ENCODE measurements at places on chromosomes 16 and 17.

- no peak for DNase-seq
Observed at GRCh38 chr16:51393381-51394005, 242.4 kb upstream of the SALL1 start.

DNA sequence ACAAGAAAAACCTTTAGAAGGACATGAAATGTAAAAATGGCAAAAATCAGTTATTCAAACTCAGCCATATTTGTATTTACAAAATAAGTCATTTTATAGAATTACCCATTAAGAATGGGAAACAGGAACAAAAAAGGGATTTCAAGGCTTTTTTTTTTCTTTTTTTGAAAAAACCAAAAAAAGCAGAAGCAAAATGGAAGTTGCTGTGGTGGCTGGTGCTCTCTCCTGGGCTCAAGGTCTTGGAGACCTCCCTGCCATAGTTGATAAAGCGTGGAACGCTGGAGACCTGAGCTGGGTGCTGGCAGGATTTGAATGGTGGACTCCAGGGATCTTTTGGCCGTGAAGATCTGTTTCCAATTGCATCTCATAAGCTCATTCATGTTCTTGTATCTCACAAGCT is 3.1 kb downstream of the PLCG2 start:
- DNase-seq, result no peak

DNA sequence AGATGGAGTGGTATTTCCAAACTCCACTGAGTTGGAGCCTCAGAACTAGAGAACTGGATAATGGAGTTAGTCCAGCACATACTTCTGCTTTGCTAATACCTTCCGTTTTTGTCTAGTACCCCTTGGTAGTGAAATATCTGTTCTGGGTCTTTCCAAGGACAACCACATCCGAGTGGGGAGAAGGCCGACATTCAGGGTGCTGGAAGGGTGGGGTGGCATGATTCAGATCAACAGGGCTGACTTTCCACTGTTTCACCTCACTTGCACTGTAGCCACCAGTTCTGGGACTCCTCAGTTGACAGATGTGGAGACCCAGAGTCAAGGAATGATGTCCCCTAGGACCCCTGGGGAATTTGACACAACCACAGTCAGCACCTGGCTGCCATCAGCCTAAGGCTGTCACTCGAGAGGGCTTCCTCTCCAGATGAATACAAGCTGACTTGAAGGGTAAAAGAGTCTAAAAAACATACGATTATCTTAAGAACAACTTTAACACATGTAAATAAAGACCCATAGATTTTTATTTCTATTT is 84.8 kb upstream of the HNF1B start:
- DNase-seq, result no peak

DNA sequence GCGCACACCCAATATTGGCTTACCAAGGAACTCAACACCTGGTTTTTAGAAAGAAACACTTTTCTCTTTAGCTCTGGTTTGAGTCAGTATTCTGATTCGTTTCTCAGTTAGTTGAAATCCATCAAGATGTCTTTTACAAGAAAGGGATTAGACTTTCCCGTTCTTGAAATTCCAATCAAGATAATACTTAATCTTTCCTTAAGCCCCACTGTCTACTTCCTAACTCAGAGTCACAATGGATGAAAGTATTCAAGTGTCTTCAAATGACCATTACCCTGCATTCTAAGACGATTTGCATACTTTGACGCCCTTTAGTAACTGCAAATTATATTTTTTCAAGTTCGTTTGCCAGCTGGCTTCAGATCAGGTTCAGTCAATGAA is 189.8 kb downstream of the USP22 start:
- no peak for DNase-seq

DNA sequence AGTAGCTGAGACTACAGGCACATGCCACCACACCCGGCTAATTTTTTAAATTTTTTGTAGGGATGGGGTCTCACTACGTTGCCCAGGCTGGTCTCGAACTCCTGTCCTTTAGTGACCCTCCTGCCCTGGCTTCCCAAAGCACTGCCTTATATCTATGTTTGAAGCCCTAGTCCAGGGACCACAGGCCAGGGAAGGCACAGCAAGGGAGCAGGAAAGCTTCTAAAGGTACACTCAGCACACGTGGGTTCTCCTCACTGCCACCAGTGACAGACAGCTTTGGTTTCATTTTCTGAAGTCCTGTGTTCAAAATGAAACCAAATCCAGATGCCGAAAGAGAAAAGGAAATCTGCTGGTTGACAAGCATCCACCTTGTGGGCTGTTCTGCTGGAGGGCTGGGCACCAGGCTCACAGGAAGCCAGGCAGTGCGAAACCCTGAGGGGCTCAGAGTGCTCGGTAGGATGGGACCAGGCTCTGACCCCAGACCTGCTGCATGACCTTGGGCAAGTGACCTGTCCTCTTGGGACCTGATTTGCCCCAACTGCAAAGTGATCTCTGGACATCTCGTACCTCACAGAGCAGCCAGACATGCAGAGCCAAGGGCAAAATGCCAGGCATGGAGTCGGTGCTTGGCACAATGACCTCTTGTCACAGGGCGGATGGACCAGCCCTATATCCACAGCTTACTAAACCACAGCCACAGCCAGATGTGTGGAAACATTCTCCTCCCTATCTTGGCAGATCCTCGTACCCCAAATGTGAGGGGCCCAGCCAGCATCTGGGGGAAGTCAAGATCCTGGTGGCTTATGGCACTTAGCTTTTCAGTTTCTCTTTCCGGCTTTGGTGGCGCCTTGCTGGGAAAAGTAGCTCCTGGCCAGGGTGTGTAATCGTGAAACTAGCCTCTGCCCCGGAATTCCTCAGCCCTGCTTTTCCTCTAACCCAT is 2.8 kb upstream of the SOCS1 start:
- DNase-seq, result peak; percentile 72

- DNase-seq, result no peak
Observed at GRCh38 chr17:77141846-77142449, 1.2 kb downstream of the SEC14L1 start.

DNA sequence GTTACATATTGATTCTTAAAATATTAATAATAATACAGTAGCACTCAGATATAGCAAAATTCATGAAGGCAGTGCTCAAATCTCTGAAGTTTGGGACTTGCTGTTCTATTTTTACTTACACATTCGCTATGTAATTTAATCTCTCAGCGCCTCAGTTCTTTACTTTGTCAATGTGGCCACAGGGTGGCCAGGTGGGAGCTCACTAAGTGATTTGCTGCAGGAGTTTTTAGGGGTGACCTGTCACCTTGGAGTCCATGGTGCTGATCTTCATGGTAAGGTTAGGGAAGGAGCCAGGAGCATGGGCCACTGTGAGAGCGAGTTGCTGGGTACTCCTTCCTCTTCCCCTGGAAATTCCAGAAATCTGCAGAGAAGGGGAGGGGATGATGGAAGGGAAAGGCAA is 28.1 kb downstream of the VWA3A start:
- DNase-seq, result no peak

DNA sequence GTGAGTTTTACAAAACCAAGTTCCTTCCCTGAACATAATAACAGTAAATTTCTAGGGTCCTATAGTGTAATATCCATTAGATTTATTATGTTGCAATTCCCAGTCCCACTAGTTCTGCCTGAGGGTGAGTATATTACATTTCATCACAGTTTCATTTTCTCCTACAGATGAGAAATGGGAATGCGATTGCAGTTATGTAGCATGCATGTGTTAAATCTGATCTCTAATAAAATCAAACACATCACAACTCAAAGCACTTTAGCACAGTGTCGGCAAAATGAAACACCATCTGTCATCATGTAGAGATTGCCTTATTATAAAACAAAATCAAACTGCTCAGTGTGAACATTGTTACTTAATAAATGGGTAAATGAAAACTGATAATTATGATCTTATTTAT is 180.5 kb upstream of the TOX3 start:
- no peak for DNase-seq

- DNase-seq, result peak; percentile 50
Observed at GRCh38 chr16:3431779-3432219, 11.5 kb downstream of the ZNF597 start.

- no peak for DNase-seq
Observed at GRCh38 chr16:149024-149660, 3.3 kb upstream of the HBZ start.

DNA sequence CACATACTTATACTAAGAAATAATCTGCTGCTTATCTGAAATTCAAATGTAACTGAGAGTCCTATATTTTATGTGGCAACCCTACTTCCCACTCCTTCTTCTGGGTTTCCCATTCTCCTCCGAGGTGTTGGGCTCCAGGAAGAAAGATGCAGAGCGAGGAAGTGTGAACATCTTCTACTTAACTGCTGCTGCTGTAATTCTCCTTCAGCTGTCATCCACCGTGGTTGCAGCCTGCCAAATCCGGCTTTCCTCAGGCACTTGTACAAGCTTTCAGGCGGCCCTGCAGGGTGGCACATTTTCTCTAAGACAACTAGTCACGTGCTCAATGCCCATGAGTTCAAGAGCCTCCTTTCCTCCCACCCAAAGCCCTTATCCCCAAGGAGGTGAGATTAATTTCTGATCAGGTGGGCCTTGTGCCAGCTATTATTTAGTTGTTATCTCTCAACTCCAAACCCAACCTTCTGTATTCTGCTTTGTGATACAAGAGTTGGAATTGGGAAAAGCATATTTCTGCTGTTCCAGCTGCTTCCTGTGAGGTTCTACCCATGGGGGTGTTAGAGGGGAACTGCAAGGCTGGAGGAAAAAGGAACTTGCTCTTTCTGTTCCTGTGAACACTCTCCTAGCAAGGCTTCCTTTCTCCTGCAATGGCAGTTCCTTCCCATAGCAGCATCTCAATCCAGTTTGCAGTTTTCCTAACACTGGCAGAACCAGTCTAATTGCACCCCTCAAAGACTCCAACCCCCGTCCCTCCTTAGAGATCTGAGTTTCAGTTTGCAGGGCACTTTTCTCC is 67.6 kb upstream of the RBBP6 start:
- DNase-seq, result peak; percentile 19

DNA sequence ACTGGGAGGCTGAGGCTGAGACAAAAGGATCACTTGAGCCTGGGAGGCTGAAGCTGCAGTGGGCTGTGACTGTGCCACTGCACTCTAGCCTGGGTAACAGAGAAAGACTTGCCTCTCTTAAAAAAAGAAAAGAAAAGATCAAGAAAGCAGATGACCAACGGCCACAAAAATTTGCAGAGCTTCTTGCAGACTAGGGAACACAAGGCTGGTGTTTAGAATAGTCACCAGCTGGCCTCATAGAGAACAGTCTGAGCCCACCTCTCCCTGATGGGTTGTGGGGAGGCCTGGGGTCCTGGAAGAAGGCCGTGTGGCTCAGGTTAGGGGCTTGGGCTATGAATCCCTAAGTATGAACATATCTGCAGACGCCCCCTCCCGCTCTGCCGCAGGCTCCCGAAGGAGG is 73.7 kb upstream of the MED9 start:
- DNase-seq, result no peak

DNA sequence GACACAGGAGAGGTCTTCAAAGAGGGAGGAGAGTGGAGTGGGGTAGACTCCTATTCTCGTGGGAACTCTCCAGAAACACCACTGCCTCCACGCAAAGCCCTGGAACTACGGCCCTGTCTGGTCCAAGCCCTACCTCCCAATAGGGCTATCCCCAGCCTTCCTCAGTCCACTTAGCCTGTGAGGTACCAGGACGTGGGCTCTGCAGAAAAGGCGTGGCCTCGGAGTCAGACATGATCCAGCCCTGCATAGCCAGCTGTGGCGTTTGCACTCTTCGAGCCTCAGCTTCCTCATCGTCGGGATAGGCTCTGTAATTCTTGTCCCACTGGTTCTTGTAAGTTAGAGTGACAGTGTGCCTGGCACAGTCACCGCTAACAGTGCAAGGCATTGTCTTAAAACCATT is 13.8 kb downstream of the ENDOV start:
- no peak for DNase-seq

GRCh38 chr17:80169784-80170500 is at the start of gene CARD14:
Gene CARD14, plus strand, starts transcription at chr17:80170030. Its CDS starts 11,409 bp downstream, at chr17:80181439.
- no peak for DNase-seq

- peak; percentile 70 for DNase-seq
Observed at GRCh38 chr16:56600398-56600999, 7.9 kb upstream of the MT2A start.

GRCh38 chr17:65455972-65456343 is 105.5 kb downstream of the AXIN2 start:
- DNase-seq, result no peak

DNA sequence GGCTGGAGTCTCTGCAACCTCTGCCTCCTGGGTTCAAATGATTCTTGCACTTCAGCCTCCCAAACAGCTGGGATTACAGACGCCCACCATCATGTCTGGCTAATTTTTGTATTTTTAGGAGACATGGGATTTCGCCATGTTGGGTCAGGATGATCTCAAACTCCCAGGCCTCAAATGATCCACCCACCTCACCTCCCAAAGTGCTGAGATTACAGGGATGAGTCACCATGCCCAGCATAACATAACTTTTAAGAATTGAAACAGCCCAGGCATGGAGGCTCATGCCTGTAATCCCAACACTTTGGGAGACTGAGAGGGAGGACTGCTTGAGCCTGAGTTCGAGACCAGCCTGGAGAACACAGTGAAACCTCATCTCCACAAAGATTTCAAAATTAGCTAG is 2.5 kb downstream of the RSL1D1 start:
- DNase-seq, result no peak

DNA sequence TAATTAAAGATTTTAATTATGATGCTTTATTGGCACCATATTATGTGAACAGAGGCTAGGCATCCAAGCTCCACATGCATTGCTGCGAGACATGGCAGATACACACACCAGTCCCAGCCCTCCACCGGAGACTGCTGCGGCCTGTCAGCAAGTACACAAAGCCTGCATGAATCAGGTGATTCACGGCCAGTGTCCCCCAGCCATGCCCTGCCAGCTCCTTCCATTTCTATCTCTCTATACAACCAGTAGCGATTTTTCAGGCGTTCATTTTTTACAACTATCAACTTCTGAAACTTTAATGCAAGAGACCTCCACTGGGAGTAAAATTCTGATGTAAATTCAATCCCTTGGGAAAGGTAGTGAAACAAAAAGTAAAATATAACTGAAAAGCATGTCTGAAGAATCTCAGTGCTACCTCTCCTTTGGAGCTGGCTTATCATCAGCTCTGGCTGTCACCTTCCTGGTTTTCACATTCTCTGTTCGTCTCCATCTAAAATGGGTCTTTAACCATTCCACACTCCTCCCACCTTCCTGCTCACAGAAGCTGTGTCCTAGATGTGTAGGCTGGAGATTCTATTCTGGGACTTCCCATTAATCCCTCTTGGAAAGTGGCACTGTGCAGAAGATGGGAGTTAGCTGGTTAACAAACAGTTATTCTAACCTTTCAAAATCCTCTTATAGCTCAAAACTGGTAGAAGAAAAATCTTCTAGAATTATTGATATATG is 32.2 kb downstream of the HS3ST3A1 start:
- DNase-seq, result no peak

- DNase-seq, result no peak
Observed at GRCh38 chr17:63325808-63326207, 120.3 kb downstream of the CYB561 start.
